ENCODE measurements at places on chromosomes 3 and 15. TPM values are rescaled to one million over a fixed set of nuclear protein-coding genes. Genes with fewer than 3 reads are reported as not detected.
A peak's percentile ranks its signal among the peaks of the same experiment; 100 is the strongest.

Gene CHRM5
- total RNA-seq: not detected

DNA sequence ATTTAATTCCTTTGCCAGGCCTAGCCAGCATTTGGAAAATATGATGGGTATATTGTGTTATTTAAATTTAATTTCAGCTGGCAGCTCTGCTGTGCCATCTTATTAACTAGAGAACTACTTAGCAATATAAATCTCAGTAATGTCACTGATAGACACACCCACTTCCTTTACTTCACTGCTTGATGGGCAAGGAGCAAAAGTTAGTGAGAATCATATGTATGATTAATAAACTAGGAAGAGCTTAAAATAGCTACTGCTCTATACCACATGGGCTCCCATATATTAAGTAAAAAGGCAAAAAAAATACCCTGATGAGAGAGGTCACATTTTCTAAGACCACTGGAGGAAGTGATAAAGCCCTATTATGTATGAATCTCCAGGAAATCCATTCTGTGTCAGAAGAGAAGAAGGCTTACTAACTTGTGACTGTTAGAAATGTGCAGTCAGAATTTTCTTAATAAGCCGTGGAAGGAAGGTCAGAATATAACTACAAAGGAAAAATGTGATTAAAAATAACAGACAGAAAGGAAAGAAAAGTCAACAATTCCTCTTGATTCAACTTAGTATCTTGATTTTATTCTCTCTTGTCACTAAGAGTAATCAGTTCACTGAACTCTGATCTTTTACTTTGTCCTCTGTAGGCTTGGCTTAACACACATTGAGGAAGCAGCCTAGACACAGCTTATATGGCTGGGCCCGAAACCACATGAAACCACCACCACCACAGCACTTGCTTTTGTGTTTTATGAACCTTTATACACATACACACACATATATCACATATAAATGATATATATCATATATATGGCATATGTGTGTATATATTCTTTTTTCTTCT lies 1233.9 kb upstream of the ALCAM start:
- H3K36me3 ChIP-seq: no peaks in the 10 kb centered on the region
- DNase-seq: no peak
- H3K27me3 ChIP-seq: no peaks in the 10 kb centered on the region
- H3K27ac ChIP-seq: no peak overlapping the region

DNA sequence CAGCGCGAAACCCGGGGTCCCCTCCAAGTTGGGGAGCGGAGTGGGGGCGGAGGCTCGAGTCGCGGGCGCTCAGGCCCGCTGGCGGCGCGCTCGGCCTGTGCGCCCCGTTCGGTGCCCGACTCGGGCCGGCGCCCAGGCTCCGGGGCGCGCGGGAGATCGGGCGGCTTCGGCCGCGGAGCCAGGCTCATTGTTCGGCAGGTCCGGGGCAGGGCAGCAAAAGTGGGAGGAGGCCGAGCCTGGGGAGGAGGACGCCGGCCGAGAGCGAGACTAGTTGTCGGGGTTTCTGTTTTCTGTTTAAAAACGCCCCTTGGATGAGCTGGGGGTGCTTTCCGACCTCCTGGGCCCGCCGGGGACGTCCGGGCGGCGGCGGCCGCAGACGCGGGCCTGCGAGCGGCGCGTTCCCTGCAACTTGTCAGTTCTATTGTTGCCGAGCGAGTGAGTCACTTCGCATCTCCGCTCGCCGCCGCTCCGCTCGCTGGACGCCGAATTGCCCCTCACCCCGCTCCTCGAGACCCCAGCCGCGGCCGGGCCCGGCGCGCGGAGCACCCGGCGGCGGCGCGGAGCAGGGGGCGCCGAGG lies 676 bp downstream of the TCF12 start:
- peaks cover 28% of the 10 kb centered on the region for H3K4me1 ChIP-seq
- H3K36me3 ChIP-seq: peaks cover 8% of the 10 kb centered on the region
- peak; percentile 64 for DNase-seq
- no peaks in the 10 kb centered on the region for H3K27me3 ChIP-seq

GRCh38 chr15:69805248-69805953 lies 292.3 kb downstream of the TLE3 start:
- H3K27ac ChIP-seq: no peak overlapping the region
- no peaks in the 10 kb centered on the region for H3K27me3 ChIP-seq
- no peak for DNase-seq
- H3K36me3 ChIP-seq: no peaks in the 10 kb centered on the region
- H3K4me3 ChIP-seq: no peak overlapping the region

DNA sequence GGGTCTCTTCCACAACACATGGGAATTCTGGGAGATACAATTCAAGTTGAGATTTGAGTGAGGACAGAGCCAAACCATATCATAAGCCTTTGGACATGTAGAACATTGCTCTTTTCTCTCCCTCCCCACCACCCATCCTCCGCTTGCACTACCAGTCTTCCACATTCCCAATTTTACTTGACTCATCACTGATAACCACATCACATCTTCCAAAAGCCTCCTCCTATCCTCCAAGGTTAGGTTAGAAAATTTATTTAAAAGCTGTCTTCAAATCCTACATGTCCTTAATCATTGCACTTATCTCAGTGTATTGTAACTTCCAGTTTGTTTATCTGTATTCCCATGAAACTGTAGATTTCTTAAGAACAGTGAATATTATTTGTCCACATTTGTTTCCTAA lies 10.4 kb downstream of the ZBED2 start:
- no peaks in the 10 kb centered on the region for H3K27me3 ChIP-seq
- peaks cover 82% of the 10 kb centered on the region for H3K36me3 ChIP-seq
- no peak for DNase-seq
- H3K4me3 ChIP-seq: no peak overlapping the region
- H3K27ac ChIP-seq: no peak overlapping the region

GRCh38 chr3:101413656-101414055 lies 93.3 kb upstream of the IMPG2 start:
- peaks cover 21% of the 10 kb centered on the region for H3K36me3 ChIP-seq
- H3K27me3 ChIP-seq: no peaks in the 10 kb centered on the region
- H3K27ac ChIP-seq: no peak overlapping the region
- no peak overlapping the region for H3K4me3 ChIP-seq
- H3K4me1 ChIP-seq: peaks cover 8% of the 10 kb centered on the region
